Vagina (tissue), 2 donors: ENCODE measurements at places on chromosomes 16 and 17.

- DNase-seq, result no peak
Measured at GRCh38 chr17:64156670-64157069, 26.7 kb upstream of the ERN1 start.

- no peak for DNase-seq
Measured at GRCh38 chr17:55605705-55606487, 94.6 kb upstream of the SMIM36 start.

GRCh38 chr16:49617710-49618330 is 238.1 kb downstream of the ZNF423 start:
- peak; percentile 72 for DNase-seq

DNA sequence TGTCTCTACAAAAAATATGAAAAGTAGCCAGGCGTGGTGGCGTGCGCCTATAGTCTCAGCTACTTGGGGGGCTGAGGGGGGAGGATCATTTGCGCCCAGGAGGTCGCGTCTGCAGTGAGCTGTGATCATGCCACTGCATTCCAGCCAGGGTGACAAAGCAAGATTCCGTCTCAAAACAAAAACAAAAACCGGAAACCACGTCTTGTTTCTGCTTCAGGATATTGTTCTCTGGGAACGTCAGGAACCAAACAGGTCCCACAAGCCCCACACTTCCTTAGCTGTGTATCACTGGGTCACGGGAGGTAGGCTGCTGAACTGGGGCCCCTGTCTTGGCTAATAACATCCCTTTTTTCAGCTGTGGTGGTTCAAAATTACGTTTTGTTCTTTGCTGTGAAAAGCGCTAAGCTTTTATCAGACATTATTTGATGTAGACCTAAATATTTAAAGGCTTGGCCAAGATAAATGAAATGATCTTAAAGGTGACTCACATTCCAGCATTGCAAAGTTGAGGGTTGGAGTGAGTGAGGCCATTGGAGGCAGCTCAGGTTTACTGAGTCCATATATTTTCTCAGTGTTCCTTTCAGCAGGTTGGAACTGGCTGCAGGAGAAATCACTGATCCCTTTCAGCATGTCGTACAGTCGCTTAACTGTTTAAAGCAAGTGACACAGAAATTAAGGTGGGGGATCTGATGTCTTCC is 16.4 kb upstream of the SEC14L1 start:
- DNase-seq, result no peak

GRCh38 chr17:68446626-68447041 is 10.7 kb downstream of the WIPI1 start:
- no peak for DNase-seq

- no peak for DNase-seq
Measured at GRCh38 chr16:11088831-11089230, 144.5 kb downstream of the CLEC16A start.
